ENCODE measurements at places on chromosomes 11 and 22.

DNA sequence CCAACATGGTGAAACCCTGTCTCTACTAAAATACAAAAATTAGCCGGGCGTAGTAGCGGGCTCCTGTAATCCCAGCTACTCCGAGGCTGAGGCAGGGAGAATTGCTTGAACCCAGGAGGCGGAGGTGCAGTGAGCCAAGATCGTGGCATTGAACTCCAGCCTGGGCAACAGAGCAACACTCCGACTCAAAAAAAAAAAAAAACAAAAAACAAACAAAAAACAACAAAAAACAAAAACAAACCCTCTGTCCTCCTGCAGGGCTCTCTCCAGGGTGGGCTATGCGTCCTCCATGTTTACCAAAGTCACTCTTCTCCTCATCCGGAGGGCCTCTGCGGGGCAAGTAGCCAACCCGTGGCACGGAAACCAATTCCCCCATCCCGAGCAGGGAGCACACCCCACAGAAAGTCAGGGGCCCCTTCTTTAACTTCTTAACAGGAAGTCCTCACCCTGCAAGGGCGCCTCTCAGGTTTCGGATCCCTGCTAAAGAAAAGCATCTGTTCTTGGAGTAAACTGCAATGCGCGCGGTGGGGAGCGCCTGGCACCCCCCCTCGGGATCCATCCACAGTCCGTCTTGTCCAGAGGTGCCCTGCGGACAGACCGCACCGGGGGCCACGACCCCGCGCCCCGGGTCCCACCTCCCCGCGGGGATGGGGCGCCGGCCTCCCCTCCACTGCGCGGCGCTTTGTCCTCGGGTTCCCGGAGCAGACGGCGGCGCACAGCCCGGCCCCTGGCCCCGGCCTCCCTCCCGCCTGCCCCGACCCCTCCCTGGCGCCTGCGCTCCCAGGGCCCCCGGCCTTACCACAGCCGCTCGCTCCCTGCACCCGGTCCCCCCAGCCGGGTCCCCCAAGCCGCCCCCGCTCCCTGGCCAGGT, 712 bp downstream of the CERK start:
- H3K4me3 ChIP-seq: peak overlapping the region; percentile 99
- no peaks in the 10 kb centered on the region for H3K27me3 ChIP-seq
- peak overlapping the region; percentile 100 for H3K27ac ChIP-seq
- H3K4me1 ChIP-seq: peaks cover 47% of the 10 kb centered on the region
- DNase-seq: peak; percentile 59

DNA sequence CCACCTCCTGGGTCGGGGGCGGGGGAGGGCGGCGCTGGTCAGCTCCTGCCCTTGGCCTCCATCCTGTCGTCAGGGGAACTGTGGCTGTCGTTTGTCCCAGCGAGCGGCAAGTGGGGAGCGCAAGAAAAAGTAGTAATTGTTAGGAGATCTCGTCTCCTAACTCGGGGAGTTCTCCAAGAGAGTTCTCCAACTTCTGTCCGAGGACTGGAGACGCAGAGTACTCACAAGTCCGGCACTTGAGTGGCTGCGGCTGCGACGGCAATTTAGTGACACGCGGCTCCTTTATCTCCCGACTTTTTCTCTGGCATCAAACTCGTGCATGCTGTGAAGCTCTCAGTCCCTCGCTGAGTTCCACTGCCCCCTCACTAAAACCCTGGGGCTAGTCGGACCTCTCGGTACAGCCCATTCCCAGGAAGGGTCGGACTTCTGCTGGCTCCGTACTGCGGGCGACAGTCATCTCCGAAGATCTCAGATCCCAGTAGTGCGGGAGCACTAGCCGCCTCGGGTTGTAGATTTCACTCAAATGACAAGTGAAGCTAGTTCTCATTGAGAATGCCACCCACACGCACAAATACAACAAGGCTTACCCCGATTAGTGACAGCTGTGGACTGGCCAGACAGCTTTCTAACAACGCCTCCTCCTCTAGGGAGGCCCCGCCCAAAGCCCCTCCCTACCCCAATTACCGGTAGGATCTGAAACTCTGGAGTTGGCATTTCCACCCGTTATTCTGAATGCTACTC, at the start of gene PGR:
TSS of gene PGR (minus strand) at position 611 of the 741 bp plus-strand sequence. CDS start 743 bp downstream, outside the sequence.
- no peak for DNase-seq
- no peaks in the 10 kb centered on the region for H3K36me3 ChIP-seq
- H3K4me3 ChIP-seq: no peak within 1 kb of the TSS
- no peak within 1 kb of the TSS for H3K27ac ChIP-seq
- peaks cover 4% of the 10 kb centered on the region for H3K4me1 ChIP-seq
- peaks cover 37% of the 10 kb centered on the region for H3K27me3 ChIP-seq

- no peak overlapping the region for H3K27ac ChIP-seq
- DNase-seq: no peak
- H3K4me1 ChIP-seq: no peaks in the 10 kb centered on the region
- no peak overlapping the region for H3K4me3 ChIP-seq
- no peaks in the 10 kb centered on the region for H3K36me3 ChIP-seq
These were observed 10.8 kb upstream of the OR51L1 start for GRCh38 chr11:4983841-4984240.

DNA sequence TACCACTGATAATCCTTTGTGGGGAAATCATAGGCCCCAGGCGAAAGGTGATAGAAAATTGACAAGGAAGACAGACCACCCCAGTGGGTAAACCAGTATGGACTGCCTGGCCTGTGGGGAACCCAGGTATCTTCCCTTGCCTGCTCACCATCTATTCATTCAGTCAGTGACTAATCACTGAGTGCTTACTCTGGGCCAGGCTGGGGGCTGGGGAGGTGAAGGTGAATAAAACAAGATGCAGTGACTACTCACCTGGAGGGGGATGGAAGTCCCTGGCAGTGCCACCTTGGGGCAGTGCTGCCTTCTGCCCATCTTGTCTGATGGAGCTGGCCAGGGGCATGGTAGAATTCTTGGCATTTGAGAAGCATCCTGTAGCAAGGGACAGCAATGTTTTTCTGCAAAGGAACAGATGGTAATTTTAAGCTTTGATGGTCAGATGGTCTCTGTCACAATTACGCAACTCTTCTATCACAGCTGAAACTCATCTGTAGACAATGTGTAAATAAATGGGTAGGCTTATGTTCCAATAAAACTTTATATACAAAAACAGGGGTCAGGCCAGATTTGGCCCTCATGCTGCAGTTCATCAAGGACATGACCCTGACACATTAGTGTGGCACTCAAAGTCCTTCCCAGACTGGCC, 4.6 kb downstream of the ISX start:
- no peak overlapping the region for H3K4me3 ChIP-seq
- H3K36me3 ChIP-seq: no peaks in the 10 kb centered on the region
- H3K4me1 ChIP-seq: no peaks in the 10 kb centered on the region
- H3K27ac ChIP-seq: no peak overlapping the region
- DNase-seq: no peak

DNA sequence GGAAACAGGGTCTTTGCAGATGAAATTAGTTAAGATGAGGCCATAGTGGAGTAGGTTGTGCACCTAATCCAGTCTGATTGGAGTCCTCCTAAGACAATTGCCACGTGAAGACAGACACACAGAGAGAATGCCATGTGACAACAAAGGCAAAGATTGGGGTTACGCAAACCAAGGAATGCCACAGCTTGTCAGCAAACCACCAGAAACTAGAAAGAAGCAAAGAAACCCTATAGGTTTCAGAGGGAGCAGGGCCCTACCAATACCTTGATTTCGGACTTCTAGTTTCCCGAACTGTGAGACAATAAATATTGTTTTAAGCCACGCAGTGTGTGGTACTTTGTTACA, 8.2 kb upstream of the LAYN start:
- DNase-seq: no peak
- no peaks in the 10 kb centered on the region for H3K36me3 ChIP-seq
- no peak overlapping the region for H3K27ac ChIP-seq
- H3K27me3 ChIP-seq: peaks cover 24% of the 10 kb centered on the region

GRCh38 chr11:105705786-105706530, 96.1 kb downstream of the GRIA4 start:
- no peaks in the 10 kb centered on the region for H3K36me3 ChIP-seq
- H3K27ac ChIP-seq: no peak overlapping the region
- DNase-seq: no peak
- no peaks in the 10 kb centered on the region for H3K4me1 ChIP-seq

DNA sequence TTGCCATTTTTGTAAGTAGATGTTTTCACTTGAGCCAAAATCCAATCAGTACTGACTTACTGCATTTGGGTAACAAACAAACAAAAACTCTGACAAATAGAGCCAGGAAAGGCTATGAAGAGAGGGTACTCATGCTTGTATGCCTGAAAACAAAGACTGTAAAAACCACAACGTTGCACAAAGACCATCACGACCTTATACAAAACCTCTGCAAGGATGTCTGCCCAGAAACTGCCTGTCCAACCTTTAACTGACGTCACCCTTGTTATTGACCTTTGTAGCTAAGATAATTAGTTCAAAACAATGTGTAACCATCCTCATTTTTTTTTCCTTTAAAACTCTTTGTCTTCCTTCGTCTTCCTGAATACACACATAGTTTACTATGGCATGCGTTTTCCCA, 804 bp upstream of the CREBZF start:
- peaks cover 33% of the 10 kb centered on the region for H3K36me3 ChIP-seq
- peak overlapping the region; percentile 44 for H3K27ac ChIP-seq
- no peak for DNase-seq

DNA sequence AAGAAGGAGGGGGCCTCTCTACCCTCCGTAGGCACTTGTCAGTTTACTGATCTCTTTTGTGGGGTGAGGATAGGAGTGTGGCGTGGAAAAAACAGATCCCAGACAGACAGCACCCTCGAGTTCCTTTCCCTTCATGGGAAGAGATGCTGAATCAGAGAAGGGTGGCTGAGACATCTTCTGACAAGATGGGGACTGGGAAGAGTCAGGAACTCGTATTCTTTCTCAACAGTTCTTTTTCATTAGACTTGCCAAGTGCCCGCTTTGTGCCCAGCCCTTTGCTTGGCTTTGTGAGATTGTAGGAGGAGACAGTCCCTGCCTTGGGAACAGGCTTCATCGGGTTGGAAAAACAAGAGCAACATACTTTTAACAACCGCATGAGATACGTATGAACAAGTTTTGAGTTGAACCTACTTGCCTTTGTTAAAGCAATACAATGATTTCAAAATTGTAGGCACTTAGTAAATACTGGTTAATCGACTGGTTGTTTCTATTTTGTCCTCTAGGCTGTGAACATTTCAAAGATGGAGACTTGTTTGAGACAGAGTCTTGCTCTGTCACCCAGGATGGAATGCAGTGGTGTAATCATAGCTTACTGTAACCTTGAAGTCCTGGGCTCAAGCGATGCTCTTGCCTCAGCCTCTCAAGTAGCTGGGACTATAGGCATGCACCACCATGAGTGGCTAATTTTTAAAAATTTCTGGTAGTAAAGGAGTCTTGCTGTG, 1.1 kb downstream of the RRM1 start:
- H3K27ac ChIP-seq: peak overlapping the region; percentile 97
- H3K36me3 ChIP-seq: peaks cover 71% of the 10 kb centered on the region
- no peak for DNase-seq
- H3K4me1 ChIP-seq: peaks cover 78% of the 10 kb centered on the region
- no peaks in the 10 kb centered on the region for H3K27me3 ChIP-seq

GRCh38 chr11:83538286-83538685, 252.1 kb upstream of the CCDC90B start:
- no peak overlapping the region for H3K27ac ChIP-seq
- H3K36me3 ChIP-seq: no peaks in the 10 kb centered on the region
- H3K4me1 ChIP-seq: no peaks in the 10 kb centered on the region
- no peak overlapping the region for H3K4me3 ChIP-seq

GRCh38 chr11:10770626-10771254, 19.7 kb downstream of the CTR9 start:
- no peaks in the 10 kb centered on the region for H3K4me1 ChIP-seq
- DNase-seq: no peak
- no peak overlapping the region for H3K4me3 ChIP-seq
- peaks cover 62% of the 10 kb centered on the region for H3K36me3 ChIP-seq
- no peak overlapping the region for H3K27ac ChIP-seq
- H3K27me3 ChIP-seq: no peaks in the 10 kb centered on the region

DNA sequence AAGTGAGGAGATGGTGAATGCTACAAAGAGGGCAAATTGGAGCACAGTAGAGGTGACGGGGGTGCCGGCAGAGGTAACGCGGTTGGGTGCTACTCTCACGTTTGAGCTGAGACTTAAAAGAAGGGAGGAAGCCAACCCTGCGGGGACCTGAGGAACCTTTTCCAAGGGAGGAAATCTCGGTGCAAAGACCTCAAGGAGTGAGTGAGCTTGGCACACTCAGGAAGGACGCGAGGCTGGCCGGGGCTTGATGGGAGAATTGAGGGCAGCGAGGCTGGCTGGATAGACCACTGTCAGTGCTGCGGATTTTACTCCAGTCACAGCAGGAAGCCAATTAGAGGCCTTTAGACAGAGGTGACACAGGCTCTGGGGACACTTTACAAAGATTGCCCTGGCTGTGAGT, 25.0 kb downstream of the TSKU start:
- H3K4me3 ChIP-seq: no peak overlapping the region
- H3K27me3 ChIP-seq: peaks cover 2% of the 10 kb centered on the region
- H3K4me1 ChIP-seq: peaks cover 39% of the 10 kb centered on the region

DNA sequence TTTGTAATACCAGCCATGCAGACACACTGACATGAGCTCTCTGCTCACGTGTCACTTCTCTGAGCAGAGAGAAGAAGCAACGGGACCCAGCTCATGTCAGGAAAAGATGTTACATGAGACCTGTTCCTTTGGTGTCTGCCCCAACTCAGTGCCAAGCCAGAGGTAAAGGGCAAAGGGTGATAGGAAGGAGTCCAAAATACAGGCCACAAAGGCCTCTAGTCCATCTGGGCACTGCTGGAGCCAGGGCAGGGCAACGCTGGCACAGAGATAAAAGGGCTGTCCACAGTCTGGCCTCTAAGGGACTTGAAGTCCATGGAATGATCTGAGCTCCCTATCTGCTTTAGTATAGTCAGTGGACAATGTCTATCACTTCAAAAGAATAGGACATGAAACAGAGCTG, 79.3 kb downstream of the SLC1A2 start:
- H3K4me1 ChIP-seq: peaks cover 33% of the 10 kb centered on the region
- H3K27ac ChIP-seq: no peak overlapping the region
- H3K36me3 ChIP-seq: peaks cover 4% of the 10 kb centered on the region
- H3K27me3 ChIP-seq: no peaks in the 10 kb centered on the region
- DNase-seq: no peak
- H3K4me3 ChIP-seq: no peak overlapping the region

GRCh38 chr11:111450480-111451320, 61.5 kb downstream of the BTG4 start:
- no peaks in the 10 kb centered on the region for H3K36me3 ChIP-seq
- no peak overlapping the region for H3K27ac ChIP-seq
- DNase-seq: no peak
- peaks cover 15% of the 10 kb centered on the region for H3K4me1 ChIP-seq
- H3K27me3 ChIP-seq: peaks cover 13% of the 10 kb centered on the region
- H3K4me3 ChIP-seq: no peak overlapping the region

DNA sequence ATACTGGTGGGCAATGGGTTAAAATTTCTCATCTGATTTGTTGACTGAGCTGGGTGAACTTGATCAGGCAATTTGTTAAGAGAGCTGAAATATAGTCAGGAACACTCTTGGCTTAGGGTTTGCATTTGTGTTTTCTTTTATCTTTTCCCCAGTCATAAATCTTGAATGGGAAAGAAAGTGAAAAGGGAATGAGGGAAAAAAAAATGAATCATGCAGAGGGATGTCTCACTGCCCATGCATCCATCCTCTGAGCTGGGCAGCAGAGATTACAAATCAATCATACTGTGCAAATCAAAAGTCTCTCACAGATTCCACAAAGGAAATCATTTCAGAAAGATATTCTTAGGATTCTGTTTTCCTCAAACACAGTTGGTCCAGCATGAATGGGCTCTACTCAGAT, 174.2 kb upstream of the MPPED2 start:
- H3K27me3 ChIP-seq: no peaks in the 10 kb centered on the region
- no peak overlapping the region for H3K27ac ChIP-seq
- no peaks in the 10 kb centered on the region for H3K36me3 ChIP-seq
- DNase-seq: no peak
- no peak overlapping the region for H3K4me3 ChIP-seq
